ENCODE measurements at places on chromosomes 3 and 15.
A peak's percentile ranks its signal among the peaks of the same experiment; 100 is the strongest.

GRCh38 chr3:72282918-72283317, 498.0 kb upstream of the PROK2 start:
- DNase-seq, result no peak

DNA sequence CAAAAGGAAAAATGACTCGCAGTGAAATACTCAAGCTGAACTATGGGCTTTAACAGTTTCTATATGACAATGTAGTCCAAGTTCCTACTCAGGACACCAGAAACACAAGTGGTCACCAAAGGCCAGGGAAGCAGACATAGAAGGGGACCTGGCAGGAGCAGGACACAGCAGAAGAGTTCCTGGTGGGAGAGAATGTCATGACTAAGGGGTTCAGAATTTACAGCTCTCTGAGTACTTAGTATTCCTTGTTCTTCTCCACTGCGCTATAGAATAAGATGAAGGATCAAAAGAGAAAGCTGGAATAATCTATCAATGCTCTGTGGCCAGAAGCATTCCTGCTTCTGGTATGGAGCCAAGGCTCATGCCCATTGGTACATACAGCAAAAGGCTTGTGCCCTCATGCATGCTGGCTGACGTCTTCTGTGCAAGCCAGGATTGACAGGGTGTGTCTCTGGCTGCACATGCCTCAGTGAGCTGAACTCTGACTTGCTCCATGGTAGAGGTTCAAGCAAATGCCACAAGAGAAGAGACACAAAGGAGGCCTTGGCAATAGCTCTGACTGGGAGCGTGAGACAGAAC, 128.7 kb upstream of the SLC2A2 start:
- no peak for DNase-seq

DNA sequence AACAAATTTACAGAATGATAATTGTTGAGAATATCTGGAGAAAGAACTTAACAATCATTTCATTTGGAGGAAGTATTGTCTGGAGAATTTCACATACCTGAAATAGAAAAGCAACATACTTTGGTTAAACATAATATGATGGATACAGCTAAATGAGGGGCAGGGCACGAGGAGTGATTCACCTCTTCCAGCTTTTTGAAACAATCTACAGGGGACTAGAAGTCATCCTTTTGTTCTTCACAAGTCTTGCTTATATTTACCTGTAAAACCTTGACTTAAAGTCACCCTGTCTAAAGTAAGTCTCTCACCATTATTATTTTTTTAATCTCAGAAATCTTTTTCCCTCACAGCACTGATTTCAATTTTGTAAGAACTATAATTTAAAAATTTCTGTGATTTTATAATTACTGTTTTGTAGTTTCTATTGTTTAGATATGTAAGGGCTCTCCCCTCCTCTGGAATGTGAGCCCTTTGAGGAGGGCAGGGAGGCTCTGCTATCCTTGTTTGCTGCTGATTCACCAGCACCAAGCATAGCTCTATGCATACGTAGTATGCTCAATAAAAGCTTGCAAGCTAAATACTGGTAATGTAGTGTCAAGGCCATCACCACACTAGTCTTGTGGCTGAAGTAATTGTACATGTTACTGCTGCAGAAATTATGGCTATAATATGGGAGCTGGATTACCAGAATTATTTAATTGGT, 193.9 kb upstream of the THRB start:
- DNase-seq, result no peak

DNA sequence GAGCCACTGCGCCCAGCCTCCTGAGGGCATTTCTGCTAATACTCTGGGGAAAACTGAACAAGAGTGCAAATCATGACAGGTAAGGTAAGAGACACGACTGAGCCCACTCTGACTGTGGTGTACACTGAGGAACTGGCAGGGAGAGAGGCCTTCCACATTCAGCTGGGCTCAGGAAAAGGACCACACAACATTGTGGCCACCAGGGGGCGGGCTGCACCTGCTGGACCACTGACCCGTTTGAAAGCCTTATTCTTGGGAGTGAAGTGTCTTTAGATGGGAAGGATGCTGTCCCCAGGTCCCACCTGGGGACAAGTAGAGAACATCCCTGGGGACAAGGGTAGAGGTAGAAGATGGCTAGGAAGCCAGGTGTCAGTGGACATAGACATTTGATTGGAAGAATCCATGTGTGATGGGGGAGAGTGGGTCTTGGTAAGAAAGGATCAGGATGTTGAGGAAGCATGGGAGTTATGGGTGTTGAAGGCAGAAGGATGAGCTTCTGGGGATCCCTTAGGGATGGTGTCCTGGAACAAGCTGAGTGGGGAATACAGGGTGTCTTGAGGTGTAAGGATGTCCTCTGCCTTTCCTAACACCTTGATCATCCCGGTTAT, 6.2 kb upstream of the CTDSPL start:
- DNase-seq, result peak; percentile 86

- DNase-seq, result peak; percentile 68
These were observed 39.3 kb downstream of the EDEM1 start for GRCh38 chr3:5226783-5227182.

GRCh38 chr15:39406485-39406884, 174.4 kb upstream of the THBS1 start:
- no peak for DNase-seq

GRCh38 chr3:33194303-33194702, 24.3 kb downstream of the SUSD5 start:
- DNase-seq, result no peak

DNA sequence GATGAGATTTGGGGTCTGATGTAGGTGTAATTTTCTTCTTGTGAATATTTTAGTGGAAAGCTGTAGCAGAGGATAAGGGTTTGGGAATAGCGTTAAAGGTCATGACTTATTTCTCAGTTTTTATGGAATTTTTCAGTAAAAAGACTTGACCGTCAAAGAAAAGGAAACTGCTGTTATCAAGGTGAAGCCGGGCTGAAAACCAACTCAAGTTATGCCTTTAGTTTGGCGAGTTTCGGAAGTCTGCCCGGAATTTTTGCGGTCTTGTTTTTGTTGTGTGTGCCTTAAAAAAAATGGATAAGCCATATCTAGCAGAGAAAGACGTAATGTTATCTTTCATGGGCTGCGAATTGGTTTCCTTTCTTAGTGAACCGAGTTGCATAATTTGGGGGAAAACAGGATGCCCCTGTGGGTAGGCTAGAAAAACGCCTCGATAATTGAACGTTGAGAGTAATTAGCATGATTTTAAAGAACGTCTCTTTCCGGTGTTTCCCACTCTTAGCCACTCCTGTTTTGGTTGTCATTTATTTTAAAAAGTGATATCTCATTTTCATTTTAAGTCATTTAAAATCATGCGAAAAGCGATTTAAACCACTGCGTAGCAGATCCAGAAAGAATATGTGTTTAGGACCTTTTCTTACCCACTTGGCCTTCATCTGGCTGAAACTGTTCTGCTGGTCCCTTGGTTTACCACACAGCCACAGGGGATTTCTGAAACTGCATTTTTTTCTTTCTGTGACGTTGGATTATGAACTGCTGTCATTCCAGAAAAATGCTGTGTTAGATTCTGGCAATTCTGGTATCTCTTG, 1.1 kb downstream of the NFKBIZ start:
- DNase-seq, result peak; percentile 65

GRCh38 chr15:52085299-52085698, 27.3 kb downstream of the BCL2L10 start:
- DNase-seq, result no peak

- no peak for DNase-seq
These were observed 704.7 kb downstream of the GRM7 start for GRCh38 chr3:7565574-7565973.

GRCh38 chr15:60674704-60675395, 195.9 kb upstream of the ICE2 start:
- no peak for DNase-seq

DNA sequence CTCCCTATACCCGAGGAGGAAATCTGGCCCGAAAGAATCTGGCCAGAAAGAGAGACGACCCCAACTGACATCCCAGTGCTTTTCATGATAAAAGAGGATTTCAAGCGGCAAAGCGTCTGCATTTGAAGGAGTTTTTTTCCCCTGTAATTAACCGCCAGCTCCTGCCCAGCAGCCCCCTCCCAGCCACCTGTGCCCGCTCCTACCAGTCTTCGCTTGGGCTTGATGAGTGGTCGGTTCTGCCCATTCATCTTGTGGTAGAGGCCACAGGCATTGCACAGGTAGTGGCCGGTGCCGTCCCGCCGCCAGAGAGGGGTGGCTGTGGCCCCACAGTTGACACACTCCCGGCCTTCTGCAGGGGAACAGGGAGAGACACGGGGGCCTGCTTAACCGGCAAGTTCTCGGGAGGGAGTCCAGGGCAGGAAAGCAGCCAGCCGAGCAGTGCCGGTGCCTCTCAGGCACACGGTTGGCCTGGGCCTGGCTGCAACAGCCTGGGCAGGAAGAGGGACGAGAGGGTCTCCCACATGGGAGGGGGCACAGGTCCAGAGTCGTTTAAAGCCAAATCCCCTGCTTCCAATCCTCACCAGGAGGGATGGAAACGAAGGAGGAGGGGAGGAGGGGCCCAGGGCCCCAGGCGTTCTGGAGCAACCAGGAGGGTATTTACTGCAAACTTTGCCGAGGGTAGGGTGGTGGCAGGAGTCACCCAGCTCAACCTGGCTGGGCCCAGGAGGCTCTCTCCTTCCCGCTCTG, 9.2 kb downstream of the GATA2 start:
- DNase-seq, result no peak

DNA sequence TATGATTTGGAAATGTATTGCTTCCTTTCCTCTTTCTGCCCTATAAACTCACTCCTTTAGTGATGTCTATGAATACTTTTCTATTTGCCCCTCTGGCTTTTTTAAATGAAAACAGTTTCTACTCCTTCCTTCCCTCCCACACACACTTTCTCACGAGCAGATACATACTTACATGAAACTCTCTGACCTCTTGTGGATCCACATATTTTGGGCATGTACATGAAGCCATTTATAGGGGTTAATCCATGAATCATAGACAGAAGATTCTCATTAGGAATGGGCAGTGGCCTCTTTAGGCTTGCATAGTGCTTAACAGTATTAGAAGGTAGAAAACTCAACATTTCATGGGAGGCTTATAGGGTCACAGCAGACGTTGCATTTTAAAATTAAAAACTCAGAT, 24.8 kb downstream of the ANAPC13 start:
- DNase-seq, result peak; percentile 71

DNA sequence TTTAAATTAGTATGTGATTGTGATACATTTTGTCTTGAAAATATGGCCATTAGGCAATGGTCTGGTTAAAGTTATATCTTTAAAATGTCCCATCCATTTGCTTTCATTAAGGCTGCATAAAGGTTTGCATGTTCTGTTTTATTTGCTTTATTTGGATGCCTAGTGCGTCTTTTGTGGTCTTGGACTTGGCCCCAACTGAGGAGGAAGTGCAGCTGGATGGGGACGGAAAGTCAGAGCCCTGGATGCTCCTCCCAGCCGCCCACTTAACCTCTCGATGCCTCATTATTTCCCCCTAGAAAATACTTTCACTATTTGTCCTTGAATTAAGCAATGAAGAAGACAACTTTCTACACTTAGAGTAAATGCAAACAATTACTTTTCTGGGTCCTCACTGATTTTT, 898.2 kb downstream of the MCTP2 start:
- DNase-seq, result peak; percentile 22

GRCh38 chr15:78978601-78979179, 33.8 kb upstream of the CTSH start:
- no peak for DNase-seq

GRCh38 chr3:110969229-110970211, 102.1 kb upstream of the NECTIN3 start:
- no peak for DNase-seq

DNA sequence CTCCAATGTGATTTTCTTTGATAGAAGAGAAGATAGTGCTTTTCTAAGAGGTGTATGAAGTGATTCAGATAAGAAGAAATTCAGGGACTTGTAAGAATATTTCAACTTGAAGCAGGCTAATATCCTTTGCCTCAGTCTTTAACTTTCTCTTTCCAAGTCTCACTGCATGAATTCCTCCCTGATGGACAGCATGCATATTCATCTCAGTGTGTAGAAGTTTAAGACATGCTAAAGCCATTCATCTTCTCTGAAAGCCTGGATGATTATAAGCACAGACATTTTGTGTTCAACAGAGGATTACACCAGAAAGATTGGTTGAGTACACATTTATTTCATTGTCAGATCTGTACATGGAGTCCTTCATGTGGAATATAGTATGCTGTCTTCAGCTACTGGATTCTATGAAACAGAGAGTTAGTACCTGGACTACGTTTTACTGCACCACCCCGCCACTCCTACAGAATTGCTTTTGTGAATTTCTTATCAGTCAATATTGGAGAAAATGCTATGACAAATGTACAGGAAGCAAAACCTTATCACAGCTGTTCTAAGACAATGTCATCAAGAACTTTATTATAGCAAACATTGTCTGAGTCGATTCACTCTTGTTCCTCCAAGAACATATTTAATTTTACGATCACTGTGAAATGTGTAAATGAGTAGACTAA, 1346.1 kb downstream of the OTOL1 start:
- DNase-seq, result no peak

- DNase-seq, result peak; percentile 13
These were observed 225.1 kb downstream of the NTRK3 start for GRCh38 chr15:88031461-88031860.

DNA sequence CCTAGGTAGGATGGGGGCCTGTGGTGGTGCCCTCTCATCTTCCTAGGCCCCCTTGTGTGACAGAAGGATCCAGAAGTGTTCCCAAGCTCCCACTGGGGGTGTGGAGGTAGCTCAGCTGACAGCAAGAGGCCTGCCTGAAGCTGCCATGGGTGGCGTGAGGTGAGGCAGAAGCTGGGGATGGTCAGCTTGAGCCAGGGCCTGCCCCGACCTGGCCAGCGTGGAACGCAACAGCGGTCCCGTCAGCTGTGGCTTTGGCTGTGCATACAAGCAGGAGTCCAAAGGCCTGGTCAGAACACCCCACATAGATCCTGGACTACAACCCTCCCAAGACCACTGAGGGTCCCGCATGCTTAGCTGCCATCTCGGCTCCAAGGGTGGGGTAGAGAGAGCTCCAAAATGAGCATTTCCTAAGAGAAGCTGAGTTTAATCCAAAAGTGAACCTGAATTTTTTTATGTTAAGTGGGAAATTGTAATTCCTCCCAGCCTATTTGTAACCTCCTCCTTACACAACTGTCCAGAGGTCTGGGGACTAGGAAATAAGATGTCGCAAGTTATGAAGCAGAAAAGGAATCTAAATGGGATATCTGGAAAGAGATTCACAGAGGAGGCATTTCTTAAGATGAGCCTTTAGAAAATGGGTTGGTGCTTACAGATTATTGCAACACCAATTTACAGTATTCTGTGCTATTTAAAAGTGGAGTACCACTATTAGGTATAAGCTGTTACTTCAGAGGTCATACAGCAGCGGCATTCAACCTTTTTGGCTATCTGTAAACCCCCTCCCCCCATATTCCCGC, 9.9 kb upstream of the PLA2G4D start:
- DNase-seq, result peak; percentile 44
